ENCODE measurements at places on chromosomes 4 and X. TPM values are rescaled to one million over a fixed set of nuclear protein-coding genes. Genes with fewer than 3 reads are reported as not detected.

TMEM271 gene
- polyA plus RNA-seq: not detected

CFAP97 gene
- 23.9 TPM for polyA plus RNA-seq

PFKFB1 gene
- 0.15 TPM for polyA plus RNA-seq

CHRNA9 gene
- not detected for polyA plus RNA-seq

C4orf51 gene
- polyA plus RNA-seq: not detected

CDKL5 gene
- polyA plus RNA-seq: 7.2 TPM

HNRNPH2 gene
- 166 TPM for polyA plus RNA-seq

GRCh38 chrX:9461087-9461486 is 3.8 kb upstream of the TBL1X start:
- DNase-seq: no peak

DNA sequence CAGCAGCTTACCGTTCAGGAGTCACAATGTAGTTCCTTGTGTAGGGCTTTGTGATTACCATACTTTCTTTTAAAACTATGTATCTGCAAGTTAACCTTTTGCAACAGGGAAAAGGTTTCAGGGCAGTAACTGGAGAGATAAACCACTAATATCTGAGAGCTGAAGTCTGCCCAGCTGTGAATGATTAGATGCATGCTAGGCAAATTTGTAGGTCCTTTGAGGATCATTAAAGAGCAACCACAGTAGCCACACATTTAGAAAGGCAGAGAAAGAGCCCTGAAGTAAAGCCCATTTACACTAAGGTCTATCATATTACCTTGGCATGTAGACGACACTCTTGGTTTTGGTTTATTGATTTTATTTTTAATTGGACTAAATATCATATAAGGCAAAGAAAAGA is 60.0 kb downstream of the ATP8A1 start:
- no peak for DNase-seq

DNA sequence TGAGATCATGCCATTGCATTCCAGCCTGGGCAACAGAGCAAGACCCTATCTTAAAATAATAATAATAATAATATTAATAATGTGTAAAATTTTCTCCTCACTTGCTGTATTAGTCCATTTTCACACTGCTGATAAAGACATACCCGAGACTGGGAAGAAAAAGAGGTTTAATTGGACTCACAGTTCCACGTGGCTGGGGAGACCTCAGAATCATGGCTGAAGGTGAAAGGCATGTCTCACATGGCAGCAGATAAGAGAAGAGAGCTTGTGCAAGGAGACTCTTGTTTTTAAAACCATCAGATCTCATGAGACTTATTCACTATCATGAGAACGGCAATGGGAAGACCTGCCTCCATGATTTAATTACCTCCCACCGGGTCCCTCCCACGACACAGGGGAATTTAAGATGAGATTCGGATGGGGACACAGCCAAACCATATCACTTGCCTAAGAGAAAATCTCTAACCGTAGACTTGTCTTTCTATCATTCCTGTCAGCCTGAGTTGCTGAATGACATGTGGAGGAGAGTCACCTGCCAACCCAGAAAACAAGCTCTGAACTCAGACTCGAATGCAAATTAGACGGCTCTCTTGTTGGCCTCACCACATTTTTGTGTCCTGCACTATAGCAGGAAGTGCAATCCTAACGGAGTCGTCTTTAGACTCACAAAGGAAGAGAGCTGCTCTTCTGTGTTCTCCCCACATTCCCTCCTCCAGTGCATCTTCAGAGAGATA is 51.9 kb upstream of the DCTD start:
- DNase-seq: no peak

Measured in cardiac muscle cell (in vitro differentiated cells and primary cell).